ENCODE measurements at places on chromosomes 7 and 10.

DNA sequence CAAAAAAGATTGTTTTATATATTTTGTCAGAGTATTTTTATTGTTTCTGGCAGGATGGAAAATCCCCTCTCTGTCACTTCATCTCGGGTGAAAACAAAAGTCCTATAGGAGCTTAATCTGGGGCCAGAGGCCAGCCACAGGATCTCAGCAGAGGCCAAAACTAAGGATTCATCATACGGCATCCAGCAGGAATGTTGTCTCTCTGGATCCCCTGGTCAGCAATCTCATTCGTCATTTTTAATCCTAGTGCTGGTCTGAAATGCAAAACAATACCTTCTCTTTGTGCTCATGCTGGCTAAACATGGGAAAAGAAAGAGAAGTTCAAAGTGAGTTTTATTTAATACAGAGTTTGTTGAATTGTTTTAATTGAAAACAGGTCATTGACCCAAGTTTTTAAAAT, 482.5 kb upstream of the AUTS2 start:
- no peak for DNase-seq

DNA sequence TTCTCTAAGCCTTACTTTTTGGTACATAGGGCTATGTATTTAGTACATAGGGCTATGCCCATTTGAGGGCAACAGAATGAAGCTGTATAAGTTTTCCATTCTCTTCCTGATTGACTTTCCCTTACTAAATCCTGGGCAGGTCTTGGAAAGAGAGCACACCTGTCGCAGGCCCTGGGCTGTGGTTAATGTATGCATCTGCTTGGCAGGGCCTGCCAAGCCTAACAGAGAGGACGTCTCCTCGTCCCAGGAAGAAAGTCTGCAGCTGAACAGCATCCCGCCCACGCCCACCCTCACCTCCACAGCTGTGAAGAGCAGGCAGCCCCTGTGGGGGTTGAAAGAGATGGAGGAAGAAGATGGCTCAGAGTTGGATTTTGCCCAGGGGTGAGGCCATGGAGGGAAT, 8.9 kb upstream of the PVRIG start:
- no peak for DNase-seq

GRCh38 chr10:119633538-119634218, 17.5 kb upstream of the BAG3 start:
- no peak for DNase-seq

GRCh38 chr10:78255796-78256638, 222.4 kb downstream of the RPS24 start:
- peak; percentile 91 for DNase-seq

DNA sequence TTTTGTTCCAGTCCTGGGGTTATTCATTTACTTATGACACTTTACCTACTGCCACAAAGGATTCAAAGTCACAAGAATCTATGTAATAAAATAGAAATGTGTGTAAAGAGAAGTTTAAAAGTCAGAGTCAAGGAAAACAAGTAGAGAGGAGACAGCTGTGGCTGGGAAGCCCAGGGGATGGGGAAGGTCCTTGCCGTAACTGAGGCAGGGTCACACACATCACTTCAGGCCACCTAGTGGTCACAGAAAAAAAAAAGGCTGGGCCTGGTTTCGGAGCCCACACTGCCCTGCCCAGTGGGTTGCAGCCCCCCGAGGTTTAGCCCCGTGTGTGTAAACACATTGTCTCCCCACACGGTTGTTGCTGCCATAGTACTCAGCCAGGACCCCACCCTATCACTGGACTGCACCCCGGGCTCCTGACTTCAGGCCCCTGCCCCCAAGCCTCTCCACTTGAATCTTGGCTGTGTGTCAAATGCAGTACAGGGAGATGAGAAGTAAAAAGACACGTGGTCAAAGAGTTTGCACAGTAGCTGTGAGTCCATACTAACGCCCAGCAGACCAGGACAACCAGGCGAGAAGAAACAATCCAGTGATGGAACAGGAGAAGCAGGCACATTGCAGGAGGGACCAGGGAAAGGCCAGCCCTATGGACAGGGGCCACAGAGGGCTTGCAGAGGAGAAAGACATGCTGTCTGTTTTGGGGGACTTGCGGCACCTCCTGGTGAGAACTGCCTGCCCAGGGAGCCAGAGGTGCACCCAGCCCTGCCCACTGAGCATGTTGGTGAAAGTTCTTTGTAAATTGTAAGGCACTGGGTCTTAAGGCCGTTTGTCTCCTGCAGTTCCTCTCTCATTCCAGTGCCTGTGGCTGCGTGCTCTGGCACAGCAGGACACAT, 91.4 kb upstream of the MACROH2A2 start:
- DNase-seq: no peak

DNA sequence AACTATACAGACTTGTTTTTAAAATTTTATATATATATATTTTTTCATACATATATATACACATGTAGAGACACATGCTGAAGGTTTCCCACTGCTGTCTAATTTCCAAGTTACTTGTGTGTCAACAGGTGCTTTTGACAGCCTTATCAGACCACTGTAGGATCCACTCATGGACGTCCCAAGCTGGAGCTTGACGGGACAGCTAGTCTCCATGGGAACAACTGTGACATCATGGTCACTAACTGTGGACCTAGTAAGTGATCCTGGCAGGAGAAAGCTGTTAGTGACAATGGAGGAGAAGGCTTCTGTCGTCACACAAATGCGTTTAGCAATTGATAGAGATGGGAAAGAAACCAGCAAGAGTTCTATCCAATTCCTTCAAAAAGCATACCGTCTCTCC, 60.2 kb upstream of the DDC start:
- DNase-seq: no peak

- DNase-seq: peak; percentile 42
These were observed 50.0 kb upstream of the WIPI2 start for GRCh38 chr7:5139998-5140397.

DNA sequence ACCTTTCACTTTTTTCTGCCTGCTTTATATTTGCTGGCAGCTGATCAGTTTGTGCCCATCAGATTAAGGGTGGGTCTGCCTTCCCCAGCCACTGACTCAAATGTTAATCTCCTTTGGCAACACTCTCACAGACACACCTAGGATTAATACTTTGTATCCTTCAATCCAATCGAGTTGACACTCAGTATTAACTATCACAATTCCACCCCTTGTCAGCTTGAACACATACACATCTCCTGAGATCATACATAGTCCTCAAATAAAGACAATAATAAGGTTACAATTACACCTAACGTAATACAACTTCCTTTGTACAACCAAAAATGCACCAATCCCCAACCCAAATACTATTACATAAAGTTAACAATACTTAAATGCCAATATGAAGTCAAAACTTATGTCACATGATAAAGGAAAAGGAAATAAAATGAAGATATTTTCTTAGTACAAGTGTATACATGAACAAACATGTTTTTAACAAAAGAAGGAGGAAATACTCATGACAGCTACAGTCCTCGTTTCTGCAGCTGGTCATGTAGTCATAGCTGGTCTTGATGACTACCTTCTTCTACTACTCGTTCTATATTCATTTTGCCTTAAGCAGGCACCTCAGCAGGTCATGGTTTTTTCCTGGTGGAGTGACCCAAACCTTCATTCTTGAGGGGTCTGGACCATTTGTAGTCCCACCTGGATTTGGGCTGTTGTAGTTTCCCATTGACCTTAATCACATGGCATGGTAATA, 96.7 kb upstream of the CABCOCO1 start:
- DNase-seq: no peak

DNA sequence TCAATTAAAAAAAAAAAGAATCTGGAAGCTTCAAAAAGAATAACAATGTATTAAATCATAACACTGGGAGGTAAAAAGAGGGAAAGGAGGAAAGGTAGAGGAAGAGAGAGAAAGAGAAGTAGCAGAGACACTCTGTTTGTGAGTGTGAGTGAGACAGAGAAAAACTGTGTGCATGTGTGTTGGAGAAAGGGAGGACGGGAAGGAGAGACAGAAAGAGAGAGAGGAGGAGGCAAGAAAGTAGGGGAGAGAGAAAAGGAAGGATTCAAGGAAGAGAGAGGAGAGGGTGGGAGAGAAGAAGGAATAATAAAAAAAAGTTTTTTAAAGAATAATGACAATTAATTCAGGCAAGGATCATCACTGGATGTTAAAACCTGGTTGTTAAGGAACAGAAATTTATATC, 77.9 kb downstream of the RNLS start:
- no peak for DNase-seq

- DNase-seq: no peak
These were observed 503.0 kb upstream of the FOXK1 start for GRCh38 chr7:4178916-4179687.

GRCh38 chr7:17444673-17445072, 146.2 kb downstream of the AHR start:
- peak; percentile 73 for DNase-seq

DNA sequence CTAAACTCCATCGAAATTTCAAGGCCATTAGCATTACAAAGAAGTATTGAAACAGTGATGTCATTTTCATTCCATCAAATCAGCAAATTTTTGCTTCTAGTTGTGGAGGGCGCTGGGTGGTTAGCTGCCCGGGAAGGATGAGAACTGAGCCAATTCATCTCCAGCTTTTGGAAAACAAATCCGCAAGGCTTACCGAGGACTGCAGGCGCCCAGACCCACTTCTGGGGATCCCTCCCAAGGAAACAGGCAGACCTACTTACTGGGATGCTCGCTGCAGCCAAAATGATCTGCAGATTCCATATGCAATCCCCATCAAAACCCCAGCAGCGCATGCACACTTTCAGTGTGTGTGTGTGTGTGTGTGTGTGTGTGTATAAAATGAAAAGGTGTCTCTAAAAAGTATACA, 19.2 kb downstream of the TNRC18 start:
- DNase-seq: no peak

- no peak for DNase-seq
These were observed 246.0 kb upstream of the SHH start for GRCh38 chr7:156058248-156058647.
